ENCODE measurements at places on chromosomes 5 and 9. TPM values are rescaled to one million over a fixed set of nuclear protein-coding genes. Genes with fewer than 3 reads are reported as not detected.

DNA sequence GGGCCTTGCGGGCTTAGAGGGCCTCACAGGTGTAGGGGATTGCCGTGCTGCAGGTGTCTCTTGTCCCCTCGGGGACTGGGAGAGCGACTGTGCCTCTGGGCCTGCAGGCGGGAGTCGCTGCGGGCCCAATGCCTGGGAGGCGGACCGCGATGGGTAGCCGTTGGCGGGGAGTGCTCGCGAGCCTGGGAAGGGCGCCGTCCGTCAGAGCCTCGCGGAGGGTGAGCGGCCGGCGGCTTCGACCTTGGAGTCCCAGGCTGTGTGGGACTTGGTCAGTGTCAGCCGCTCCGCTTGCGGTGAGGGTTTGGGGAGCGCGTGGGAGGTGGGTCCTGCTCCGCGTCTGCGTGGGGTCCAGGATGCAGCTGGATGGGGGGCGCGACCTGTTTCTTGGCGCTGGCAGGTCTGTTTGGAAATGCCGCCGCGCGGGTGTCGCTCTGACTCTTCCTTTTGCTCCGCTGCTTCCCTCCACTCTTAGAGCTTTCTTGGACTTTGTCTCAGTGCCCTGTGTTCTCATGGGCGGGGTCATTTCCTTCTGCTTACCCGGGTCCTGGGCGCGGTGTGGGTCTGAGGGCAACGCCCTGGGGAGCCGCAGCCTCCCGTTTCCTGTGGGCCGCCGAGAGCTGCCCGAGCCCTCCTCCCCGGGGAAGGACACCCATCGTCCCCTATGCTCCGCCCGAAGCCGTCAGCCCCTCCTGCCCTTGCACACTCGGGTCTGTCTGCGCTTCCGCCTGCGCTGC is 88.9 kb upstream of the CACNA1B start:
- no peak for DNase-seq
- peak overlapping the region; percentile 43 for H3K27ac ChIP-seq
- H3K36me3 ChIP-seq = peaks cover 20% of the 10 kb centered on the region
- no peak overlapping the region for H3K4me3 ChIP-seq
- H3K4me1 ChIP-seq = peaks cover 28% of the 10 kb centered on the region

DNA sequence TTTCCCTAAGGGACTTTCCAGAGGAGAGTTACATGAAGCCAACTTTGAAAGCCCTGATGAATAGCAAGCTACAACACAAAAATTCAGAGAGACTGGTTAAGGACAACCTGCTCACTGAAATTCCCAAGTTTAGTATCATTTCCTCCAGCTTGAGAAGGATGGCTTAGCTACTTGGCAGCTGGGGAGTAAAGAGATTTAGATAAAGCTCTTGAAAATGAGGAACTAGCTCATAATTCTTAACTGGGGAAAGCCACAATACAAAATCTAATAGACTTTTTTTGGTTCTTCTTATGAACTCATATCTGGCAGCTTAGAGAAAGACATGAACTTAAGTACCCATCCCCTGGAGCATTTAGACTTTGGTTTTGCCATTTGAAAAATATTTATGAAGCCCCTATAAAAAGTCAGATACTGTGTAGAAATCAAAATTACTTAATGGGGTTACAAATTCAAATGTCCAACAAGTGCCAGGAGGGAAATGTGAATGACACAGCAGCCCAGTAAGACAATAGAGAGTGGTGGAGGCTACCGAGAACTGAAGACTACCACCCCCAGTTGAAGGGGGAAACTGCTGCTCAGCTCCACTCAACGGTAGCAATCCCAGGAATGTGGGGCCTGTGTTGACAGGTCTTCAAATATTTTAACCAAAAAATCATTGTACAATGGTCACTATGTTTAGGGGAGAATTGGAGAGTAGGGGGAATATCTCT is 79.4 kb upstream of the ADRB2 start:
- H3K4me3 ChIP-seq = no peak overlapping the region
- no peak for DNase-seq
- no peak overlapping the region for H3K27ac ChIP-seq
- peaks cover 3% of the 10 kb centered on the region for H3K4me1 ChIP-seq
- H3K27me3 ChIP-seq = no peaks in the 10 kb centered on the region
- no peaks in the 10 kb centered on the region for H3K36me3 ChIP-seq

DNA sequence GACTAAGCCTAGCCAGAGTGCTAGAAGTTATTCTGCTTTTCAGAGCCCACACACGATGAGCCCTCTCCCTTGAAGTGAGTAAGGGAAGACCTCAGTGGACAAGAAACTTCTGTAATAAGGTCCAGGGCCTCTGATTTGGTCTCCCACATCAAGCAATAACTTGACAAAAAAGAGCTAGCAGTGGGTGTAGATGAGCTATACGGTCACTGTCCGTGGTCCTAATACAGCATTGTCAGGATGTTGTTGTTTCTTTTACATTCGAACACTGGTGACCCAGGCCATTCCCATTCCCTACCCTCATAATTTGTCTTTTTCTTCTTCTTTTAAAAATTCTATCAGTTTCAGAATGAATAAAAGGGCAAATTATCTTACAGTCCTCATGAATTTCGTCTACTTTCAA is 5.2 kb downstream of the PCSK1 start:
- no peak overlapping the region for H3K4me3 ChIP-seq
- no peaks in the 10 kb centered on the region for H3K36me3 ChIP-seq
- DNase-seq = no peak
- H3K4me1 ChIP-seq = peaks cover 17% of the 10 kb centered on the region
- peaks cover 23% of the 10 kb centered on the region for H3K27me3 ChIP-seq

- no peak overlapping the region for H3K4me3 ChIP-seq
- no peaks in the 10 kb centered on the region for H3K4me1 ChIP-seq
- no peak for DNase-seq
- no peaks in the 10 kb centered on the region for H3K36me3 ChIP-seq
Observed at GRCh38 chr9:101639785-101640665, 45.3 kb upstream of the PPP3R2 start.

- no peaks in the 10 kb centered on the region for H3K4me1 ChIP-seq
- H3K4me3 ChIP-seq = no peak overlapping the region
- no peak overlapping the region for H3K27ac ChIP-seq
- DNase-seq = no peak
- H3K27me3 ChIP-seq = no peaks in the 10 kb centered on the region
Observed at GRCh38 chr9:89822996-89823395, 218.2 kb downstream of the GADD45G start.

DNA sequence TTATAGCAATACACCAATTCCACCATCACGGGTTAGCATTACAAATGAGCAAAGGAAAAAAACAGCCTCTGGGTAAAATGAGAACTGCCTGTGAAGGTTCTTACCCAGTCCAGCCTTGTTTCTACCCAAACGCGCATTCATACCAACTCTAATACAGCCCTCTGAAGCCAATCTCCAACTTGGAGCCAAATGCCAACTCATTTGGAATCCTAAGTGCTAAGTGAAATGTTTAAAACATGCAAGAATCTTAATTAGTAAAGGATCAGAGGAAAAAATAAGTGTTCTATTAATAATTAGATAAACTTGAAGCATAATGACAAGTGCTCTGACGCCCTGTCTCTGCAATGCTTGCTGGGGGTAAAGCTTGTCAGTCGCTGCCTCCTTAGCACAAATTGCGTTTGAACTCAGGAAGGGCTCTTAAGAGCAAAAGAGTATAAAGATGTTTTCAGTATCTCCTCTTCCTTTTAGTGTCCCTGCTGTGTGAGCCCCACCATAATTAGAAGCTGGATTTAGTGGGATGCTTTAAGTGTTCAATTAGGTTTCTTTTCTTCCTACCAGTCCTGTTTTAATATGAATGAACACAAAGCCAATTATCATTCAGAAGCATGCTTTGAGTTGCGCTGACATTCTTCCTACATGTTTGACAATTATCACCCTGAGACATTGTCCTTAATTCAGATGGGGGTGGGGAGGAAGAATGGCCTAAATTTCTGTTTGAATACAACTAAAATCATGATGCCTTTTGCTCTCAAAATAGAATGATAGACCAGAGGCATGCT is 537.6 kb downstream of the DTWD2 start:
- no peaks in the 10 kb centered on the region for H3K4me1 ChIP-seq
- DNase-seq = no peak
- H3K27me3 ChIP-seq = no peaks in the 10 kb centered on the region
- H3K36me3 ChIP-seq = no peaks in the 10 kb centered on the region

- no peak overlapping the region for H3K27ac ChIP-seq
- peaks cover 9% of the 10 kb centered on the region for H3K27me3 ChIP-seq
- no peaks in the 10 kb centered on the region for H3K36me3 ChIP-seq
- DNase-seq = no peak
Observed at GRCh38 chr9:109604131-109604530, 106.0 kb upstream of the PTPN3 start.

- H3K4me3 ChIP-seq = no peak overlapping the region
- peak overlapping the region; percentile 14 for H3K27ac ChIP-seq
- peak; percentile 34 for DNase-seq
- H3K4me1 ChIP-seq = peaks cover 38% of the 10 kb centered on the region
- H3K36me3 ChIP-seq = no peaks in the 10 kb centered on the region
Observed at GRCh38 chr9:20312732-20313131, 309.6 kb downstream of the MLLT3 start.

- no peak overlapping the region for H3K4me3 ChIP-seq
- peaks cover 35% of the 10 kb centered on the region for H3K4me1 ChIP-seq
- no peaks in the 10 kb centered on the region for H3K27me3 ChIP-seq
- H3K27ac ChIP-seq = no peak overlapping the region
Observed at GRCh38 chr5:143226872-143227271, 176.6 kb downstream of the NR3C1 start.

GRCh38 chr5:143004361-143005145 is 234.4 kb downstream of the ARHGAP26 start:
- no peaks in the 10 kb centered on the region for H3K27me3 ChIP-seq
- no peak overlapping the region for H3K4me3 ChIP-seq
- no peak overlapping the region for H3K27ac ChIP-seq

- no peaks in the 10 kb centered on the region for H3K36me3 ChIP-seq
- H3K4me3 ChIP-seq = no peak overlapping the region
- no peaks in the 10 kb centered on the region for H3K4me1 ChIP-seq
- H3K27me3 ChIP-seq = peaks cover 15% of the 10 kb centered on the region
- no peak overlapping the region for H3K27ac ChIP-seq
- DNase-seq = no peak
Observed at GRCh38 chr5:81171769-81172168, 61.4 kb upstream of the CKMT2 start.

- no peaks in the 10 kb centered on the region for H3K36me3 ChIP-seq
- H3K4me1 ChIP-seq = no peaks in the 10 kb centered on the region
- DNase-seq = no peak
- H3K4me3 ChIP-seq = no peak overlapping the region
- peaks cover 4% of the 10 kb centered on the region for H3K27me3 ChIP-seq
Observed at GRCh38 chr5:102700916-102701315, 54.2 kb upstream of the PAM start.

GRCh38 chr5:17860660-17861315 is 226.5 kb downstream of the TAF11L14 start:
- H3K27ac ChIP-seq = no peak overlapping the region
- DNase-seq = no peak
- H3K36me3 ChIP-seq = no peaks in the 10 kb centered on the region
- H3K4me3 ChIP-seq = no peak overlapping the region
- H3K27me3 ChIP-seq = no peaks in the 10 kb centered on the region

Gene PCDHB8
- total RNA-seq = 0.79 TPM

Gene STOML2
- 132 TPM for total RNA-seq

Gene CNTNAP3B
- not detected for total RNA-seq

Gene IL33
- total RNA-seq = not detected

Gene SLC45A2
- total RNA-seq = not detected

Gene TMEM174
- total RNA-seq = not detected

Gene IL3
- total RNA-seq = not detected

Gene RANBP3L
- not detected for total RNA-seq

Gene FYB1
- 1.5 TPM for total RNA-seq

Gene GCNT4
- 4.4 TPM for total RNA-seq

Gene ZNF367
- total RNA-seq = 10.6 TPM

Gene OR1Q1
- not detected for total RNA-seq
